CD4-positive, alpha-beta T cell treated with Interleukin-10 for 1 hour (primary cell): ENCODE measurements at places on chromosomes 2 and 18.

GRCh38 chr18:76056471-76057110 is 438.5 kb downstream of the ZNF516 start:
- DNase-seq = no peak

DNA sequence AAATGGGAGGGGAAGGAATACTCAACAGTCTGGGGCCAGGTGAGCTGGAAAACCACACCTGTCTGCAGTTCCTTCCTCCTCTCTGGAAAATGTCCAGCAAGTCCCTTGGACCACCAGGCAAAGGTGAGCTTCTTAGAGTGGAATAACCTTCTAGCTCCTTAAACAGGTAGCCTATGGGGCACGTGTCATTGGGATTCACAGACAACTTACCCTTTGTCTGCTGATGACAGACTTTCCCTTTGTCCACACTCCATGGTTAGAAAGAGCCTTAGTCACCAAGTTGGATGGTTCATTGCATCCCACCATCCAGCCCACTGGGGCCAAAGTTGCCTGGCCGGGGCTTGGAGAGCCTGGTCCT is 98.0 kb upstream of the ITGA6 start:
- no peak for DNase-seq

DNA sequence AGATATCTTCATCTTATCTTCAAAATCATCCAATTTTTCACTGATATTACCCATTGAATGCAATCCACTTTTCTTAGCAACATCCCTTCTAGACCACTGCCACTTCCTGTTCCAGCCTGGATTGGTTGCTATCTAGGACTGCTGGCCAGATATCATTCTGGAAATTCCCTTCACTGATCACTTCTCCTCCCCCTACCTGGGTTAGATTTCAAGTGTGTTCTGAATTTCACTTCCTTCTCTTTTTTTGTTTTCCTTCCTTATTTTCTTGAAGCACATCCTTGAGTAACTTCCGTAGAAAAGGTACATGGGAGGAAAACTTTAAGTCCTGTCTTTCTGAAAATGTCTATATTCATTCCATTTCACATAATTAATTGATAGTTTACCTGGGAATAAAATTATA is 82.0 kb upstream of the IL1R2 start:
- DNase-seq = no peak

DNA sequence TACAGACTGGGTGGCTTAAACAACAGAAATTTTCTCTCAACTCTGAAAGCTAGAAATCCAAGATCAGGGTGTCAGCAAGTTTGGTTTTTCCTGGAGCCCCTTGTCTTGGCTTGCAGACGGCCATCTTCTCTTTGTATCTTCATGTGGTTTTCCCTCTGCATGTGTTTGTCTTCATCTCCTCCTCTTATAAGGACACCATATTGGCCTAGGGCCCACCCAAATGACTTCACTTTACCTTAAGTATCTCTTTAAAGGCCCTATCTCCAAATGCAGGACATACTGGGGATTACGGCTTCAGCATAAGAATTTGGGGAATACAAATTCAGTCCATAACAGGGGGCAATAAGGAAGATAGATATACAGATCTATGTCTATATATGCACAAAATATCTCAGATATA is 187.9 kb downstream of the MTCL1 start:
- DNase-seq = no peak

GRCh38 chr2:3759761-3760160 is 56.4 kb downstream of the DCDC2C start:
- no peak for DNase-seq

GRCh38 chr2:183291436-183291835 is 167.2 kb downstream of the NUP35 start:
- DNase-seq = no peak

DNA sequence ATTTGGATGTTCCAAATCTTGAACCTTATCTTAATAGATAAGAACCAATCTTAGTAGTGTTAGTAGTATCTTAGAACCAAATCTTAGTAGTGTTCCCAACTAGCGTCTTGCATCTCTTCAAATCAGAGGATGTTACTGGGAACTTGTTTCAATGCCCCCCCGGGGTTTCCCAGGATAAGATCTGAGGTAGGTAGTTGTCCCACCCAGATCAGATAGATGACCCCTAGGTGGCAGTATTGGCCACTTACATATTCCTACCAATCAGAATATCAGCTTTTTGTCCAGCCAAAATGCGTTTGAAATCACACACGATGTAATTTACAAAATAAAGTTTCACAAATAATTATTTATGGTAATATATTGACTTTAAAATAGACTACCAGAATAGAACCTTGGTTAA is 314.8 kb downstream of the MBD2 start:
- DNase-seq = no peak

GRCh38 chr2:239249776-239250175 is 151.0 kb downstream of the HDAC4 start:
- DNase-seq = no peak
